Astrocyte of the spinal cord (primary cell): ENCODE measurements at places on chromosomes 1 and 21.

DNA sequence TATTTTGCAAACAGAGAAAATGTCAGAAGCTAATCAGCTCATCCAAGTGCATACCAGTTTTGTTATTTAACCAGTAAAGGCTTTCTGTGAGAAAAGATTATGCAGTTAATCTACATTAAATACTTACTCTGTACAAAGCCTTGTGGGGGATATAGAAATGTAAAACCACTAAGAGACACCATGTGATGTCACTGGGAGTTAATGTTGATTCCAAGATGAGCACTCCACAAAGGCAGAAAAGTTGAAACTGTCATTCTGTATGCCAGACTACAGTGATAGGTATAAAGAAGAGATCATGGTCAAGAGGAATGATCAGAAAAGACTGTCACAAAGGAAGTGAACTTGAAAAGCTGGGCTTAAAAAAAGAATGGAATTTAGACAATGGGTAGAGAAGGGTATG, 100.3 kb upstream of the SGIP1 start:
- no peak for DNase-seq

DNA sequence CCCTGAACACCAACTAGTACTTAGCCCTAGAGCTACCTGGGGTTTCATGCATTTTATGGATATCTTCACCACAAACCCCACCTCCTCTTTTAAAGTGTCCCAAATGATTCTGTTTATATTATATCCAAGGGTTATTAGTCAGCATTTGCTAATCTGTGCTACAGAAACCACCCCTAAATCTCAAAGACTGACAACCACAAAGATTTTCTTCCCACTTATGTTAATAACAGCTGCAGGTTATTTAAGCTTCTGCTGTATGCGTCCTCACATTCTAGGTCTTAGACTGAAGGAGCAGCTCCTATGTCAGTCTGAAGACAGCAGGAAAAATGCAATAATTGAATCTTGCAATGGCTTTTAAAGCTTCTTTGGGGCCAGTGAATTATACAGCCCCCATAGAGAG, 11.2 kb upstream of the PHC2 start:
- DNase-seq: no peak

DNA sequence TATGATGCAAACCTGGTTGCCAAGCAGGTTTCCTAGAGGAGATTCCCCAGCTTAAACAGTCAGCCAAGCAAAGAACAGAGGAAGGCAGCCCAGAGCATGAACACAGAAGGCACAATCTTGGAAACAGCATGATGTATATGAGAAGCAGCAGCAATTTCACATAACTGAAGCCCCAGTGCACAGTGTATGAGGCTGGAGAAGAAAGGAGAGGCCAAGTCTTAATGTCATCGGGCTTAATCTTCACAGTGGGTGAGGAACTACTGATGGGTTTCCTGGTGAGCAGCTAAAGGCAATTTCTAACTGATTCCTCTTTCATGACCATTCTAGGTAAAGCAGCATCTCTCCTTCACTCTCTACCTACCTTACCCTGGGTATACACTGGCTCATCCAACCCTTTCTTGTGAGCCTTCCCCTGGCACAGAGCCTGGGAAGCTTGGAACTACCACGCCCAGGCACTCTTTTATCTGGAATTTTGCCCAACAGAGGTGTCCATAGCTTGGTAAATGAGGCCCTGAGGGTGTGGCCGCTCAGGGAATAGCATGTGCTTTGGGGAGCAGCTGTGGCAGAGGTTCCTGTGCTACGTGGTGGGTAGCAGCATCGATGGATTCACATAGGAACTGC, 22.0 kb downstream of the FYB2 start:
- DNase-seq: no peak

GRCh38 chr1:84869720-84870119, 23.3 kb downstream of the LPAR3 start:
- DNase-seq: no peak

DNA sequence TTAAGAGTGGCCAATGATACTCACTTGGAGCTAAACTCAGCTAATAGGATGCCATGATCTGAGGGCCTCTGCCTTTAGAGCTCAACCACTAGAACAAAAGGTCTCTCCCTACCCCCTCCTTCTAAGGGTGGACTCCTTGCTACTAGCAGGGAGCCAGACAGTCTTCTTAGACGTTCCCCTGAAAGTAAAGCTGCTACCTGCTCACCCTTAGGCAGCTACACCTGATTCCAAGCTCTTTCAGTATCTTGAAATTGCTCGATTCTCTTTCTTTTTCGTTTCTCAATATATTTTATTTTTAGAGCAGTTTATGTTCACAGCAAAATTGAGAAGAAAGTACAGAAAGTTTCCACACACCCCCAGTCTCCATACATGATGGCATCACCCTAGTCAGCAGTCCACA, 112.6 kb upstream of the KCNJ15 start:
- DNase-seq: no peak
